COR-L47 (cell line): ENCODE measurements at places on chromosomes 3 and 15.

DNA sequence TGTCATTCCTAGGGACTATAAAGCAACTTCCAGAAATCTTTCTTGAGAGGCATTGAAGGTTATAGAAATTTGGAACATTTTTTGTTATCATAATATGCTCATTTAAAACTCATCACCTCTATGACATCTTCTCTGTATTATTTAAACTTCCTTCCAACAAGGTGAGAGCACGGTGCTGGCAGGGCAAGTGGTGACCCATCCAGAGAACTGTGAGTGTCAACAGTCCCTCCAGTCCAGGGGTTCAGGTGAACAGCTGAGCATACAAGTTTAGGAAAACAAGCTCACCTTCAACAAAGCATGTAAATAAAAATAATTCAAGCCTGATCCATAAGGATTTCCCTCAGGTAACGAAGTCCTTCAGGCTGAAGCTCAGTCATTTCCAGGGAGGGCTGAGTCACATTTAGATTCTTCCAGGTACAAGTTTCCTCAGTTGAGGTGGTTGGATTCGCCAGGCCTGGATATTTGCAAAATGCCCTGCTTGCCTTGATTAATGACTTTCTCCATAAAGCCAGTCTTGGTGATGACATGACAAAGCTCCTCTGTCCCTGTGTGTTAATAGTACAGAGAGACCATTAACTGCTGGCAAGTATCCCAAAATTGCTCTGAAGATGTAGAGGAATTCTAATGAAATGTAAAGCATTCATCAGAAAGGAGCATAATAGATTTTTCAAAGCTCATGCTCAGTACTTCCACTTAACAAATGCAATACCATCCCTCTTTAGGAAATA, 263.6 kb upstream of the GADL1 start:
- DNase-seq: no peak

GRCh38 chr3:70990185-70990584, 593.3 kb downstream of the FOXP1 start:
- DNase-seq: no peak

DNA sequence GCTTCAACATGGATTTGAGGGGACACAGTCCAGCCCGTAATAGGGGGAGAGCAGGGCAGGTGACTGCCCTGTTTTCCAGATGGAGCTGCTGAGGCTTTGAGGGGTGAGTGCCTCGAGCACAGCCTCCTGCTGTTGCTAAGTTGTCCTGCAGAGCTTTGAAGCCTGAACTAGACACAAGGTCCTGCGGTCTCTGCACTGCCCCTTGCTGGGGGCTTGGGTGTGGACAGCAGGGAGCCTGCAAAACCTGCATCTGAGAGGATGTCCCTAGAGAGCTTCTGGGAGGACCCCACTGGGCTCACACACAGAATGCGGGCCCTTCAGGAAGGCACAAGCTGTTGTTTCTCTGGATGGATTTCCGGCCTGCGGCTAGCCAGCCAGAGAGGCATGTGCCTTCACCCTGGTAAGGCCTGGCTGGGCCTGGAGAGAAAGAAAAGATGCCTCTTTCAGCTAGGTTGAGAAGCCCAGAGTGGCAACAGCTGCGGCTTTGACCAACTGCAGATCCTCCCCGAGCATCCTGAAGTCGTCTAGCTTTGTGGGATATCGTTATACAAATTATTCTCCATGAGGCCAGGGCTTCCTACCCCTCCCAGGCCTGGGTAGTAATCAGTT, 226.2 kb downstream of the SLCO3A1 start:
- no peak for DNase-seq

DNA sequence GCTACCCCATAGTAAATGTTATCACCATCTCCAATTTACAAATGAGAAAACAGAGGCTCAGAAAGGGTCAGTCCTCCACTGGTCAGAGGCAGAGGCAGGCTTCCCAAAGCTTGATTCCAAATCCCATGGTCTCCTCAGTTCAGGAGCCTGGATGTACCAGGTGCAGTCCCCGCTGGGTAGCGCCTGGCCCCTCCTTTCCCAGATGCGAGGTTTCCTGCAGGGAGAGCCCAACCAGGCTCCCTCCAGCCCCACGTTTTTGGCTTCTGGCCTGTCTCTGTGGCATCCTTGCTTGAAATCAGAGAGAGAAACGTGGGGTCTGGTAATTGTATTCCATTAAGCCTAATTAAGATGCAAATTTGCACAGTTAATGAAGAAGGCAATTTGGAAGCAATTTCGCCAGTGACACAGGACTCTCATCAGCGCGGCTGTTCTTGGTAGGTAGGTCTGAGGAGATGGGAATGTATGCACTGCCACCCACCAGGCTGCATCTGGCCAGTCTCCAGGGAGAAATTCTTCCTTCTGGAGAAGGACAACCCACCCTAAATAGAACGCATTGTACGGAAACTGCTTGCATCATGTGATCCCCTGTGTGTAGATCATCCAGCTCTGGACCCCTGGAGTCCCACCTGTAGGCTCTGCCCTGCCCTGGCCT, 50.5 kb downstream of the HRH1 start:
- DNase-seq: peak; percentile 82

GRCh38 chr15:77081971-77082370, 11.1 kb upstream of the TSPAN3 start:
- no peak for DNase-seq

GRCh38 chr15:76945494-76946093, 14.0 kb downstream of the RCN2 start:
- no peak for DNase-seq

GRCh38 chr3:172653004-172653572, 57.8 kb downstream of the NCEH1 start:
- DNase-seq: peak; percentile 84

GRCh38 chr15:68561171-68561900, 17.5 kb upstream of the CORO2B start:
- no peak for DNase-seq

DNA sequence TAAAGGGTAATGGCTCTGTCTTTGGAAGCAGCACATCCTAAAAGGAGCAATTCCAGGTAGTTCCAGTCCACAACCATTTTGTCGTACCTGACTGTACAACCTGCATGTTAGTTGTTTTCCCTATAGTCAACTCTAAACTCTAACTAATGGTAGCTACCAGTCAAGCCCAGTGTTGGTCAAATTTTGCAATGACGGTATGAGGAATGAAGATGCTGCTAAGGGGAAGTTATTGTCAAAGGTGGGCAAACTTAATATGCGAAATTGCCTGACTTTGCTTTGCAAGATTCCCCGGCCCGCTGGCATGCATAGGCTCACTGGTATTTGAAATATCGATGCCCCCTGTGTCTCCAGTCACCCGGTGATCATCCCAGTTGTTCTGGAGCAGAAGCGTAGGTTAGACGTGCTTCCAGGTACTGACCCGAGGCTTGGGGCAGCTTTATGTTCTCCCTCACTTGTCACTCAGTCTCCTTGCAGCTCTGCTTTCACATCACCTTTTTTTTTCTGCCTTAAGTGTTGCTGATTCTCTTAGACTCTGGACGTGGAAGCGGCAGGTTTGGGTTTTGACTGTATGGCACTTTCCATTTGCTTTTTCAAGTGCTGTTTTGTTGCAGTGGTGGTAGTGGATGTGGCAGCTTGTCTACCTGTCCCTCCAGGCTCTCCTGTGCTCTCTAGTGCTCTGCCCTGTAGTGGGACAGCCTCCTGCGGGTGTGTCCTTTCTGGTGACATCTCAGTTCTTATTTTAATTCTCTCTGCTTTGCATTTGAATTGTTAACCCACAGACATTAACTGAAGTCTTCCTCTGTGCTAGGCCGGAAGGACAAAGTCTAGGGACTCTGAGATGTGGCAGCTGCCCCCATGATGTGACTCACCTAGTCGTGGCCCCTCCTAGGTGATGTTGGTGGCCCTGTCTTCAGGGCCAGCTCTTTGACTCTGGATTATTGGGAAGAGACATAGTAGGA, 95.8 kb upstream of the UMPS start:
- no peak for DNase-seq
